ENCODE measurements at places on chromosomes 4 and X.

GRCh38 chrX:29496636-29497180 lies 718.7 kb upstream of the MAGEB2 start:
- DNase-seq: no peak

DNA sequence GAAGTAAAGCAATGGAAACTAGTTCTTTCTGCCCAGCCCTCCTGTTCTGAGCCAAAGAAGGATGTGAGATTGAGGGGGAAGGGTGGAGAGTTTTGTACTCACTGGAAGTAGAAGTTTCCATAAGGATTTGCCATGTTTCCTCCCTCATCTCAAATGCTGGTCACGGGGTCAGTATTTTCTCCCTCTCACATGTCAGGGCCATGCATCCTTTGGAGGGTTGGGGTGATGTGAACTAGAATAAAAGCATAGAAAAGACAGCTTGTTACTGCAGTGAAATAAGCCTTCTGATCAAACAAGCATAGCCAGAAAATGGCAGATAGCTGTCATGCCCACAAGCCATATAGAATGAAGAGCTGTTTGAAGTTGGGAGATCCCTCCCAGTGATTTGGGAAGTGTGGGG lies 79.7 kb downstream of the KIT start:
- no peak for DNase-seq

DNA sequence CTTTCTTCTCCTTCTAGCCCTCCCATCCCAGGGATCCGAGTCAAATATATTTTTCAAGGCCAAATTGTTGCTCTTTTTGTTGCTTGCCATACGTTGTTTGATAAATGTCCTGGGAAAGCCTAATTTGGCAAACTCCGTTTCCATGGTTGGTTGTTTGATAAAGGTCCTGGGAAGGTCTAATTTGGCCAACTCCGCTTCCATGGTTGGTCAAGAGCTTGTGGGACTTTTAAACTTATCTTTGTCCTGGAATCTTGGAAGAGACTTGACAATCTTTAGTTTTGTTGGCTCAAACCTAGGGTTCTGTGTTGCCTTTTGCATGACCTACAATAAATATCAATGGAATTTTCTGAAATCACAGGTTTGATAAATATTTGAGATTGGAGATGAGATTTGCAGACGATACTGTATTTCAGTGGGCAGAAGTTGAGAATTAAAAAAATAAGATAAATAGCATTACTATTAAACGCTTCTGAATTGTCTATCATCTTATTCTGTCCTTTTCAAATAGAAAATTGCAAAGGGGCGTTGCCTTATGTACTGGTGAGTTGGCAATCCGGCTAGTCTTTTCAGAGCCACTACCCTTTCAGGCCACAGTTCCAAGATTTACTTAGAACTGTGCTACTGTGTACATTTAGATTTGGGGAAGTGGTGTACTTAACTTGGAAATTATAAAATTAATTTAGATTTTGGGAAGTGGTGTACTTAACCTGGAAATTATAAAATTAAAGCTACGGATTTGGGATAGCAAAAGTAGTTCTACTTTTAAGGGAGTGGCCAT lies 804 bp downstream of the OSTC start:
- DNase-seq: no peak

DNA sequence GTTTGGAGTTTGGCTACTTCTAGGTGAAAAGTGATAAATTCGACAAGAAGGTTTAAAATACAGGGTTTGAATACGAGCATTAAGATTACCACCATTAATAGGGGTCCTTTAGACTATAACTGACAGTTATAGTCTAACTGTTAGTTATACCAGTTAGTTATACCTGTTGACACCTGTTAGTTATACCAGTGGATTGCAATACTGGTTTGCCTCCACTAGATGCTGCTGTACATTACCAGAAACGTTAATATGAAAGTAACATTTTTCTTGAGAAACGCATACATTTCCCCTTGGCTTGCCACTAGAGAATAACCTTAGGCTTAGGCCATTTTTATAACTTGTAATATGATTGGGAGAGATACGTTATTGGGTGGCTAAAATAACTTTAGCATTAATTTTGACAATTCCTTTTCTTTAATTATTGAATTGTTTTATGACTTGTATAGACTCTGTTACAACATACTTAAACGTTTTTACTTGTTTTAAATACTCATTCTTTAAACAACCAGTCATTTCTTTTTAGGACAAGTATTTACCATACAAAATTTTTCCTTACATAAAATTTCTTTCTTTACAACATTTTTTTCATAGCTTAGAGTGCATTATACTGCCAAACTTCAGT lies 911.2 kb downstream of the FSTL5 start:
- DNase-seq: no peak

- no peak for DNase-seq
Observed at GRCh38 chrX:12672367-12673106, 118.7 kb upstream of the PRPS2 start.

GRCh38 chr4:182421753-182422152 lies 178.6 kb downstream of the TENM3 start:
- no peak for DNase-seq

DNA sequence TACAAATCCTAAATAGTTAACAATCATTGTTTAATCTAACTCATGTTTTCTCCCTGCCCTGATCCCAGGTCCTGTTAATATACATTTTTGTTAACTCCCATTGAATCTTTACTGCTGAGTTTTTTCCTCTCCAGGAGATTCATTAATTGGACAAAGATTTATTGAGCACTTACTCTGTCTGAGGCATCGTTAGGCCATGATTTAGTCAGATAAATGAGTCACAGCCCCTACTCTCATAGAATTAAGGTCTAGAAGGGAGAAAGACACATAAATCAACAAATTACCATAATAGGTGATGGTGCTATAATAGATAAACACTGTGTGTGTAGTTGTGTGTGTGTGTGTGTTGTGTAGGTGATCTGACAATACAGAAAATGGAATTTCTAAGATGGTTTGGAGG lies 112.5 kb downstream of the MAPK10 start:
- no peak for DNase-seq

- DNase-seq: no peak
Observed at GRCh38 chr4:122012735-122013134, 60.9 kb upstream of the TRPC3 start.

GRCh38 chrX:47900833-47901232 lies 64.1 kb downstream of the ZNF81 start:
- DNase-seq: no peak

DNA sequence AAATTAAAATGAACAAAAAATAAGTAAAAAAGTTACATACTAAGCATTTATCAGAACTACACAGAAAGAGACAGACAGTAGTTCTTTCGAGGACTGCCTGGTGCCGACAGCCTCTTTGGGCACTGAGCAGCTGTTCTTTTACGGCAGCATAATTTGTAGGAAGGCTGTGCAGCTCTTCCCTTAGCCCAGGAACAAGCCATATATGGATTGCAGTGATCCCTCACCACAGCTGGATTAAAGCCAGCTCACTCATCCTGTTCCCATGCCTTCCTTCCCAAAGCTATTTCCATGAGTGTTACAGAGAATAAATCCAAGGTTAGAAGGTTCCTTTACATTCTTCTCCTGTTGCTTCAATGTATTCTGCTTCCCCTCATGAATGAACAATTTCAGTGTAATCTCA lies 71.7 kb downstream of the DDX60L start:
- DNase-seq: no peak

DNA sequence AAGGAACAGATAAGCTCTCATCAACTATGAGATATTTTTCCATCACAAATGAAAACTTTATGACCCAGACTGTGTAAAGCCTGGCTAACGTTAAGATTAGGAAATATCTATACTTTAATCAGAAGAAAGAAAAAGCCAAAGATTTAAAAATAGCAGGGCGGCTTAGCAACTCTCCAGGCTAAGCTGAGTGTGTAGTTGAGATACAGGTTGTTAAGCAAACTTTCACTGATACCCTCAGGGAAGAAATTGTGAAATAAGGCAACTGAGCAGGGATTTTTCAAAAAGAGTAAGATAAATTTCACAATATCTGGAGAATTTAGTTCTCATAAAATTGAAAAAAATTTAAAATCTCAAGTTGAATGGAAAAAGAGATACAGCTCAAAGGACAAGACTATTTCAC lies 382.0 kb downstream of the RAPGEF2 start:
- DNase-seq: no peak

DNA sequence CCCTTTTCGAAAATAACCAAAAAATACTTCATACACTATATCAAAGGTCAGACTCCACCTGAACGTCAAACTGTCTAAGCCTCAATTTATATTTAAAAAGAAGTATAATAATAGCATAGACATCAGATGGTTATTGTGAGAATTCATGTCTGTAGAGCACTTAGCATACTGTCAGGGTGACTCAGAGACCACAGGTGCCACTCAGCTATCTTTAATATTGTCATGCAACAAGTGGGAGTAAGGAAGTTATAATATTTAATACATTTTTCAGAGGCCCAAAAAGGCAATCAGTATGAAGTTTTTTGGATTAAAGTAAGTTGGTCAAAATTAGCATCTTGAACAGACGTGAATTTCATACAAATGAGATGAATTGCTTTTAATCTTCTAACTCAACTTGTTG lies 93.3 kb downstream of the PHOX2B start:
- no peak for DNase-seq

GRCh38 chr4:140935254-140935653 lies 179.1 kb upstream of the TBC1D9 start:
- DNase-seq: no peak

- DNase-seq: no peak
Observed at GRCh38 chrX:72015383-72015782, 104.7 kb downstream of the NHSL2 start.

- DNase-seq: no peak
Observed at GRCh38 chr4:38531141-38531727, 132.8 kb upstream of the KLF3 start.

DNA sequence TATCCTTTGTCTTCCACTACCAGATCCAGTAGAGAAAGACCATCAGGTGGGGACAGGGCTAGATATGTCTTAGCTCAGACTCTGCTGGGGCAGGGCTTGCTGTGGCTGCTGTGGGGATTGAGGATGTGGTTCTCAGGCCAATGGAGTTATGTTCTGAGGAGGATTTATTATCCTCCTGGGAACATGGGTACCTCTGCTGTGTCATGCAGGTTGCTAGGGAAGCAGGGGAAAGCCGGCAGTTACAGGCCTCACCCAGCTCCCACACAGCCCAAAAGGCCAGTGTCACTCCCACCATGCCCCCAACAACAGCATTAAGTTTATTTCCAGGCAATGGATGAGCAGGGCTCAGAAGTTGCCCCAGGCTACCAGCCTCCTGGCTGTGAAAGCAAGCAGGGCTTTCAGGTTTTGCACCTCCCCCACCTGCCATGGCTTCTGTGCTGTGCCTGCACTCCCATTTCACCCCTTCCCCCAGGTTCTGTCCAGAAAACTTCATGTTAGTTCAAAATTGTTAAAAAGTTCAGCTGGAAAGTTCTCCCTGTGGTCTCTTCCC lies 879.9 kb downstream of the ARAP2 start:
- no peak for DNase-seq

DNA sequence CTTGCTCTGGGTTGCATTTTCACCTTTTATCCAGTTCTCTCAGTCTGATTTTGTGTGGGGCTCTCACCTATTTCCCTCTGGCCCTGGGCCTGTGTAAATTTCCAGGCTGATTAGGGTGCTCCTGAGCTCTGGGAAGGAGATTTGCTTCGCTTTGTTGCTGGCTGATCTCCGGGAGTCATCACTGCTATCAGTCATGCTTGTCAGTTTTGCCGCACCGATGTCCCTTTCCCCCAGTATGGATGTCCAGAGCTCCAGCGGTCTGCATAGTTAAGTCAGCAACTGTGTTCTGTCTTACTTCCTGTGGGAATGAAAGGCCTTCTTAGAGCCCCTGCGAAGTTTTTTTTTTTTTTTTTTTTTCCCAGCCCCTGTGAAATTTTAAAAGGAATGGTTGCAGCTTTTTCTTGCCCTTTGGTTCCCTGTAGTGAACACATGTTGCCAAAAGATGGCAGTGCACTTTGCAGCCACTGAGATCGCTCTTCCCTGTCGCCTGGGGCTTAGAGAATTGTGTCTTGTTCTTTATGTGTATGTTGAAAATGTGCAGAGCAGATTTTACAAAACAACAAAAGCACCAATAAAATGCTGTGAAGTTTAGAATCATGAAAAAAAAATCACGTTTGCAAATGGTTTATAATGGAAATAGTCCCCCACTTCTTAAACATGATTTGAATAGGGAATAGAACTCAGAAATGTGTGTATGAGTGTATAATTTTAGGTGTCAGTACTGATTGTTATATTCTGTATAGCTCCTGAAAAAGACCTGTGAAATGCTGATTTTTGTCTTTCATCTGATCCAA lies 109.1 kb upstream of the SLC4A4 start:
- no peak for DNase-seq

DNA sequence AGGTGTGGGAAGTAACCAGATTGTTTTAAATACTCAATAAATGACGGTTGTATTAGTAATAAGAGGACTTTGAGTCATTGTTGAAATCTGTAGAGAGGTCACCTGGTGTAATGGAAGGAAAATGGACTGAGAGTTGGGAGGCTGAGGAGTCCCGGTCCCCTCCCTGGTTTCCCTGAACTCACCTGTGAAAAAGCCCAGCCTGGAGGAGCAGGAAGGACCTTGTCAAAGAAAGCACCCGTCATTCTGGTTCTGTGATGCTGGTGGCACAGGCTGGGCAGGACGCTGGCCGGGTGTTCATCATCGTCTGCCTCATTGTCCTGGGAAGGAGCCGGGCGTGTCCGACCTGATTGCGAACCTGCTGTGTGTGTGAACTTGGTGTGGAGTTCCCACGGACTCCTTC lies 70.8 kb downstream of the SORCS2 start:
- no peak for DNase-seq

DNA sequence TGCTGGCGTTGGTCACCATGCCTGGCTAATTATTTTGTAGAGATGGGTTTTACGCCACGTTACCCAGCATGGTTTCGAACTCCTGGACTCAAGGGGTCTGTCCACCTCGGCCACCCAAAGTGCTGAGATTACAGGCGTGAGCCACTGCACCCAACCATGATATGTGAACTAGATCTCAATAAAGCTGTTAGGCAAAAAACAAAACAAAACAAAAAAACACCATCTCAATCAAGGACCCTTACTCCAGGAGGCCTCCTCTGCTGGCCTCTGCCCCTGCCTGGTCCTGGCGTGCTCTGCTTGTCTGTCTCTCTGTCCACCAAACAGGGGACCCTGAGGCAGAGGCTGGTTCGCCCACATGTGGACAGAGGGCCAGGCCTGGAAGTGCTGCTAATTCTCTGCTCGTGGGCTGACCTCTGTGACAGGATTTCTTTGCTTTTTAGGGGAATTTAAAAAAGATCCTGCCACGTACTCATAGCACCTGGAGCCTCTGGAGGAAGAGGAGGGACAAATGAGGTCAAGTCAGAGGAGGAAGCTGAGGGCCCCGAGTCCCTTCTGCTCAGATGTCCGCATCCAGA lies 32.7 kb upstream of the WFS1 start:
- no peak for DNase-seq

- no peak for DNase-seq
Observed at GRCh38 chr4:118869808-118870342, 18.8 kb upstream of the SYNPO2 start.

GRCh38 chrX:23908219-23909004 lies 606 bp downstream of the CXorf58 start:
- no peak for DNase-seq
